ENCODE measurements at places on chromosomes 7 and 10.

- no peak for DNase-seq
Measured at GRCh38 chr10:49207113-49207512, 18.9 kb upstream of the TMEM273 start.

DNA sequence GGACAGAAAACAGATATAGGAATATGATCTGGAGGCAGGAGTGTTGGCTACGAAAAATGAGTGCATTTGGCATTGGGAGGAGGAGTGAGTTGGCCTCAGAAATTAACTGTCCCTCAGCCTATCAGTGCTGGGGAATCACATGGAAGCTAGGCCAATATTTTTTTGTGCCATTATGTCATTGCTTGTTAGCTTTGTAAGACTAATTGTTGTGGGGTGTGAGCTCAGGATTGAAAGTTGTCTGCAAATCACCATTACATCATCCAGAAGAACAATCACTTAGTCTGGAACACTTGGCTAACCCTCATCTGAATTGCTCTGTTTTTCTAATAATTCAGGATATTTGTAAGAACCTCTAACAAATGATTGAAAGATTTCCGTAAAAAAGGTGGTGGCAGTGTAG, 45.2 kb upstream of the SEMA3D start:
- DNase-seq, result no peak

DNA sequence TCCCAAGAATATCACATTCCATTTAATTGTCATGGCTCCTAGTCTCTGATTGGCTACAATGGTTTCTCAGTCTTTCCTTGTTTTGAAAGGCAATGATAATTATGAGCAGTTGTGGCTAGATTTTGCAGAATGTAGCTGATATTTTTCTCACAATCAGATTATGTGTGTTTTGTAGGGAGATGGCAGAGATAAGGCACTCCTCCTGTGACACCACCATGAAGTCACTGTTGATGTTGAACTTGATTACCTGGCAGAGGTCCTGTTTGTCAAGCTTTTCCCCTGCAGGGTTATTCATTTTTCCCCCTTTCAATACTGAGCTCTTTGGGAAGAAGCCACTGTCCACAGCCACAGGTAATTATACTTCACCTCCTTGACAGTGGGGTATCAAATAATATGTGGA, 602.9 kb upstream of the PFKP start:
- no peak for DNase-seq

DNA sequence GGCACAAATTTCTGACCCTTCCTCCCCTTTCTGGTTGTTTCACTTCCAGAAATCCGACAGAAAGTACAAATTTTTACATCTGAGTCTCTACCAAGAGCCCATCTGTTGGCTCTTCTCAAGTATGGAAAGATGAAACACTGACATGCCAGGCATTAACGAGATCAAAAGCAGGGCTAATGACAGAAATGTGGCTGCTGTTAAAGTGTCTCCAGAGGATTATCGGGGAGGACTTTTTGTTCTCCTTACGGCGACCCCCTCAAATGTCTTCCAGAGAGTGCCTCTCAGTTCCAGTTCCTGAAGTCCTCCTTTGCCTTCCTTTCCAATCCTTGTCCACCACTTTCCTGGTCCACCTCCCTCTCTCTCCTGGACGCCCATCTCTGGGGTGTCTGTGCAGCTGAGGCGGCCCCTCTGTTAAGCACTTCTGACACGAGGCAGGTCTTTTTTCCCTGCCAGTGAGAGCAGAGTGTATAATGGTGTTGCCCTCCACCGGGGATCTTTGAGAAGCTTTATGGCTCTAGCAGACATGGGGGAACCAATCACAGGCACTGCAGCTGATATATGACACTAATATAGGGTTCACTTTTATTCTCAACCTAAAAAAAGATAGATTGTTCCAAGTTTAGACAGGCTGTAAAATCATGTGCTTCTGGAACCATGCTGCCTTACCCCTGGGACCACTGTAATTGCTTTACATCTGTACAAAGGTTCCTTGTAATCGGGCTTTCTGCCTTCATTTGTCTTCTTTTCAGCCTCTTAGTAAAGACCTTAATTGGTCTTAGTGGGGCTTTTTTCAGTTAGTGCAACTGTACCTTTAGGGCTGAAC, 757.1 kb downstream of the AUTS2 start:
- no peak for DNase-seq

DNA sequence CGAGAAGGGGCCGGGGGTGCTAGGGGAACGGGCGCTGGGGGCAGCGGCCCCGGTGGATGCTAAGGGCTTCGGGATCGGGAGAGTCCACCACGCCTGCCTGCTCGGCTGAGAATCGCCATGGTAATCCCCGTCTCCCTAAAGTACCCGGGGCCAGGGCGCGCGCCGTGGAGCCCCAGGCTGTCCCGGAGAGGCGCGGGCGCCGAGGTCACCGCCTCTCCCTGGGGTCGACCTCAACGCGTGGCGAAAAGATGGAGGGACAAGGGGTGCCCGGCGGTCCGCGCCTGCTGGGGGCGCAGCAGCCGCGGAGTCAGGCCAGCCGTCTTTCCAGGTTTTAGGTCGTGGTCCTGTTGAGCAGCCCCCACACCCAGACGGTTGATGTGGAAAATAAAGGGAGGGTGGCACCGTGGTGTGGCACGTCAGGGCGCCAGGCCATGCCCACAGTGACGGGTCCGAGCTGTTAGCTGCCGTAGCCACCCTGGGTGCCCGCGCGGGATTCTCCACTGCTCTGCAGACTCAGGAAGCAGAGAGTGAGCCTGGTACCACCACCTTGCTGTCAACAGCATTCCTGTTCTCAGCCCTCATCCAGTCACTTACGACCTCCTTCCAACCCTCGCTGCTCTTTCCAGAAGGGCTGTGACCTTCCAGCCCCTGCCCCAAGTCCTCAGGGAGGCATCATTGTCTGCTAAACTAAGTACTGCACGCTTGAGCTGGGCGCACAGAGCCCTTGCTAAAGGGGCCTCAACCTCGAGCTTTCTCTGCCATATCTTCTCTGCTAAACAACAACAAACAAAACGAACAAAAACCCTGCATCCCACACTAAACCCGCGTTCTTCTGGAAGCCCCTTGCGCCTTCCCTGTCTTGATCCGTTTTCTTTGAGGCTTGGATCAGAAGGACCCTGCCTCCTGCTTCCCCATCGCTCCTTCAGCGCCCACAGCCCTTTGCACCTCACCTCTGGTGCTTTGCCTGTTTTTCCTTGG, 666 bp downstream of the SMKR1 start:
- no peak for DNase-seq

- peak; percentile 53 for DNase-seq
Measured at GRCh38 chr7:132117181-132117580, 459.1 kb downstream of the PLXNA4 start.

All from fibroblast of mammary gland (primary cell).